ENCODE measurements at places on chromosomes 7 and 10.

DNA sequence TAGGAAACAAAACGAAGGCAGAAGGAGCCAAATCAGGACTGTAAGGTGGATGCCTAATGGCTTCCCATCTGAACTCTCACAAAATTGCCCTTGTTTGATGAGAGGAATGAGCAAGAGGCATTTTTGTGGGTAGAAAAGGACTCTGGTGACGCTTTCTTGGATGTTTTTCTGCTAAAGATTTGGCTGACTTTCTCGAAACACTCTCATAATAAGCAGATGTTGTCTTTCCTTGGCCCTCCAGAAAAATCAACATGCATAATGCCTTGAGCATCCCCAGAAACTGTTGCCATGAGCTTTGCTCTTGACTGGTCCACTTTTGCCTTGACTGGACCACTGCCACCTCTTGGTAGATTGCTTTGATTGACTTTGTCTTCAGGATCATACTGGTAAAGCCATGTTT, 13.5 kb downstream of the PTPN12 start:
- DNase-seq, result no peak

- no peak for DNase-seq
These were observed 142.8 kb downstream of the DGKB start for GRCh38 chr7:14759785-14760184.

GRCh38 chr7:45435846-45436245, 138.3 kb upstream of the ADCY1 start:
- no peak for DNase-seq

- DNase-seq, result no peak
These were observed 68.5 kb upstream of the OSBPL3 start for GRCh38 chr7:25048444-25048834.

DNA sequence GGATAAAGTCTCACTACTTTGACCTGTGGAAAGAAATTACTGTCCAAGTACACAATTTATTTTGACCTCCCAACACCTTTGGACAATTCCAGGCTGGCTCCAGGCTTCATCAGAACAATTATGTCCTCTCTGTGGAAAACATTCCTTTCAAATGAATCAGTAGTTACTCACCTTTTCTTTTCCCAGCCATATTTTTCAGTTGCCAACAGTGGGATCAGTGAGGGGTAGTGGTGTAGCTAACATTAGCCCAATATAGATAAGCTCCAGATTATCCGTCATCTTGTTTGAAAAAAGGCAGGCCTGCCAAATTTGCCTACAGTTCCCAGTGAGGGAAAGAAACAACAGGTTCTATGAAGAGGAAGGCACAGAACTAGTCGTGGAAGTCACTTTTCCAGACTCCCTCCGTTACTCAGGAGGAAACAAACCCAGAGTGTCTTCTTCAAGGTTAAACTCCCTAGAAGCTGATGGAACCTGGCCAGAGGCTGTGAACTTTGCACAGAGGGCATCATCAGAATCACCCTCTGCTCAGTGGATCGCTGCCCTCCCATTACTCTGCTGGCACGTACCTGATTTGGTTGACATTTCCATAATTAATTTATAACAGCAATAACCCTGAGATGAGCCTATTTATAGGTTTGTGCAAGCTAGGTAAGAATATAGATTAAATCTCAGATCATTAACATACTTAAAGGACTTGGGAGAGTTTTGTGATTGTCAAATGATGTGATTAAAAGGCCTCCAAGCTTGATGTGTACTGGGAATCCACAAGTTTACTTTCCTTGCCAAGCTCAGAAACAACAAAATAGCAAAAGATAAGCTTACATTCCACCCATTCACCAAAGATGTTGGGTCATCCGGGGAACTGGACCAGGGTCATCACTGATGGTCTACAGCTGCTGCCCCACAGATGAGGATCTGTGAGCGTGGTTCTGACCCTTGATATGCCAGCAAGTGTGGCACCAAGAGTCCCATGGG, 654.6 kb upstream of the GALNT17 start:
- no peak for DNase-seq

GRCh38 chr10:33723181-33723580, 388.7 kb upstream of the NRP1 start:
- DNase-seq, result no peak

- no peak for DNase-seq
These were observed 49.9 kb downstream of the CHST15 start for GRCh38 chr10:124043310-124044142.

Measured in heart left ventricle (tissue), 16 donors.